ENCODE measurements at places on chromosomes 16 and 17.

DNA sequence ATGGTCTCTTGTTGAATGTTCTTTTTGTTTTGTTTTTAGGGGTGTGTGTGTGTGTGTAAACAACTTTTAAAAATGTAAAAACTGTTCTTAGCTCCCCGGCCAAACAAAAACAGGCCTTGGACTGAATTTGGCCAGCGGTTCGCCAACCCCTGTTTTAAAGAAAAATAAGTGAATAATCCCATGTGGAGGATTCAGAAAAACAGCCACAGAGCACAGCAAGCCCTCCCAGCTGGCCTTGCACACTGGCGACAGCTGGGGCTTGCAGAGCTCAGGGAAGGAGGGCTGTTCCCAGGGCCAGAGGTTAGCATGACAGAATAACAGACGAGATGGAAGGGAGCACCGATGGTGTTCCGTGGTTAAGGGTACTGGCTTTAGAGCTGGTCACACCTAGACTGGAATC is 39.0 kb downstream of the EMP2 start:
- no peak for DNase-seq

DNA sequence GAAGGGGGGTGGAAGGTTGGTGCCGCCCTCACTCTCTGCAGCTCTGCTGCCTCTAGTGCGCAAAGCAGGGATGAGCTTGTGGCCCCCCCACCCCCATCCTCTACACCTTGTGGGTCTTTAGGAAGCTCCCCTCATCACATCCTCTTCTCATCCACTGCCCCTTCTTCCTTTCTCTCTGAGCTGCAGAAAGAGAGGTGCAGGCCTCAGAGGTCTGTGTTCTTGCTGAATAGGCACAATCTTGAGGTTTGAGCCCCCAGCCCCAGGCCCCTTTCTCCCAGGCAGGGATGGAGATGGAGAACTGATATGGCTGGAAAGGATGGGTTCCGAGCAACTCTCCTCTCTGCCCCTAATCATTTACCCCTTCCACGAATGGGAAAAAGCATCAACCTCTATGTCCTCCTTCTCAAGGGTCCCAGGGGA is 2.6 kb downstream of the CACNA1G start:
- no peak for DNase-seq

DNA sequence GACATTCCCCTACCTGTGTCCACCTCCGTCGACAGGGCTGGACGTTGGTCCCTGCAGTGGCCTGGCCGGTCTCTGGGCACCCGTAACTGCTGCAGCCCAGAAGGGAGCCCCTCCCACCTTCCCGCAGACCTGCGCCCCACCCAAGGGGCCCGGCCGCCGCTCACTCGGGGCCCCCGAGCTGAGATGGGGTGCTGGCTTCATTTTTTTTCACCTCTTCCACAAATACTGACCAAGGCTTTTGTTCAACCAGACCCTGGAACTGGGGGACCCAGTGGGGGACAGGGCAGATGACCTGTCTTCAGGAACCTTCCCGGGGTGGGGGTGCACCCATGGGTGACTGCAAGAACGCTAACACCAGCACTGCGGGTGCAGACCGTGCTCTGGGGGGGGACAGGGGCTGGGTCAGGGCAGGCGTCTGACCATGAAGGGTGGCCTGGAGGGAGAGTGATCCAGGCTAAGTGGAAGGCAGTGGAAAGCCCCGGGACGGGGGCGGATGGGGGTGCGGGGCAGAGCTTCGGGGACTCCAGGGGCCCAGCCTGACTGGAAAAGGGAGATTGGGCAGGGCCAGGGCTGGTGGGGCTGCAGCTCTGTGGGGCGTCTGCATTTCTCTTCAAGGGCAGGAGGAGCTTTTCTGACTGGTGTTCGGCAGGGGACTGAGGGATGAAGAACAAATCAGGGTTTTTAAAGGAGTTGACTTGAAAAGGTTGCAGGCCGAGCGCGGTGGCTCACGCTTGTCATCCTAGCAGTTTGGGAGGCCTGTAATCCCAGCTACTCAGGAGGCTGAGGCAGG is 42.3 kb downstream of the SLC7A5 start:
- DNase-seq = no peak

- DNase-seq = no peak
Measured at GRCh38 chr17:82334622-82335394, 1.2 kb upstream of the SECTM1 start.

GRCh38 chr17:41919840-41920579 is 1.3 kb upstream of the ACLY start:
- no peak for DNase-seq

- DNase-seq = no peak
Measured at GRCh38 chr17:80327518-80327917, 66.9 kb downstream of the RNF213 start.

DNA sequence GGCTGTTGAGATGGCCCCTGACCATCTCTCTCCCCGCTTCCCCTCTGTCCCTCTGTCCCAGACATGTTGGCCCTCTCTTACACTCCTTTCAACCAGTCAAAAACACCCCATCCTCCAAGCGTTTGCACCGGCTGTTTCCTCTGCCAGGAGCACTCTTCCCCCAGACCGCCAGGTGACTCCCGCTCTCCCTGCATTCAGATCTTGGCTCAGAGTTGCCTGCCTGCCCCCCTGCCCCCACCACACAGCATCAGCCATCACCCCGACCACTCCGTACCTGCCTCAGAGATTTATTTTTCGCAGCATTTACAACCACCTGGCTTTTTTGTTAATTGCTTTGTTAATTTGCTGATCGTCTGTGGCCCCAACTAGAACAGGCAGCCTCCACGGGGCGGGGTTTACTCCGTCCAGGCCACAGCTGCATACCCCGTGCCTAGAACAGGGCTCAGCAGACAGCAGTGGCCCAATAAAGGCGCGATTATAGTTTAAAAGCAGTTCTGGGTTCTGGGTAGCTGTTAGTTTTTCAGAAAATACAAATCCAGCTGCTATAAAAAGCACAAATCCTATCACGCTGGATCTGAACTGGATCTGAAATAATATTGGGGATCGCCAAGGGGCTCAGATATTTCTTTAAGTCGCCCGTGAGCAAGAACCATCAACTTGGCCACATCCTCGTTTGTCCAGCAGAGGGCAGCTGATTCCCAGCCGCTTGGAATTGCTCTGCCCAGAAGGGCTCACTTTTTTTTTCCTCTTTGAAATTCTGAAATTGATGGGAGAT is 173.6 kb downstream of the IRF8 start:
- DNase-seq = peak; percentile 56

DNA sequence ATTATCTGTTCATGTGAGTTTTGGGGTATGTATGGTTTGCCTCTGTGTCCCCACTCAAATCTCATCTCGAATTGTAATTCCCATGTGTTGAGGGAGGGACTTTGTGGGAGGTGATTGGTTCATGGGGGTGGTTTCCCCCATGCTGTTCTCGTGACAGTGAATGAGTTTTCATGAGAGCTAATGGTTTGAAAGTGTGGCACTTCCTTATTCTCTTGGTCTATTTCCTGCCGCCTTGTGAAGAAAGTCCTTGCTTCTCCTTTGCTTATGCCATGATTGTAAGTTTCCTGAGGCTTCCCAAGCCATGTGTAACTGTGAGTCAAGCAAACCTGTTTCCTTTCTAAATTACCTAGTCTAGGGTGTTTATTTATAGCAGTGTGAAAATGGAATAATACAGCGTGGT is 128.1 kb upstream of the HS3ST4 start:
- no peak for DNase-seq

GRCh38 chr17:17164676-17165075 is 41.5 kb downstream of the PLD6 start:
- no peak for DNase-seq

DNA sequence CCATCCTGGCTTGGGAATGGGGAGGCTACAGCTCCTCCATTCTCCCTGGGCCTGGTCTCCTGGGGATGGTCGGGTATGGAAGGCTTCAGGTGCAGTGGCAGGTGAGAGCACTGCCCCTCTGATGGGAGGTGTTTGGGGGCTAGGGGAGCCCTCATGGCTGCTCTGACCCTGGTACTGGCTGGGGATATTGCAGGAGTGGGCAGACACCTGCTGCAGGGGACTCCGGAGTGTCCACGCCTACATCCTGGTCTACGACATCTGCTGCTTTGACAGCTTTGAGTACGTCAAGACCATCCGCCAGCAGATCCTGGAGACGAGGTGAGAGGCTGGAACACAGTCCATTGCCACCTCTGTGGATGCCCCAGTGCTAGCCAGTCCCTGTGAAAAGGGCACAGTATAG is 8.8 kb downstream of the RASL10B start:
- DNase-seq = no peak

- DNase-seq = no peak
Measured at GRCh38 chr16:30775131-30775391, 11.9 kb downstream of the ZNF629 start.

GRCh38 chr17:29596811-29597210 is 3.9 kb downstream of the ANKRD13B start:
- no peak for DNase-seq

- peak; percentile 43 for DNase-seq
Measured at GRCh38 chr17:68613739-68614298, 12.7 kb upstream of the FAM20A start.

GRCh38 chr17:41308251-41308917 is 725 bp downstream of the KRTAP16-1 start:
- DNase-seq = no peak

DNA sequence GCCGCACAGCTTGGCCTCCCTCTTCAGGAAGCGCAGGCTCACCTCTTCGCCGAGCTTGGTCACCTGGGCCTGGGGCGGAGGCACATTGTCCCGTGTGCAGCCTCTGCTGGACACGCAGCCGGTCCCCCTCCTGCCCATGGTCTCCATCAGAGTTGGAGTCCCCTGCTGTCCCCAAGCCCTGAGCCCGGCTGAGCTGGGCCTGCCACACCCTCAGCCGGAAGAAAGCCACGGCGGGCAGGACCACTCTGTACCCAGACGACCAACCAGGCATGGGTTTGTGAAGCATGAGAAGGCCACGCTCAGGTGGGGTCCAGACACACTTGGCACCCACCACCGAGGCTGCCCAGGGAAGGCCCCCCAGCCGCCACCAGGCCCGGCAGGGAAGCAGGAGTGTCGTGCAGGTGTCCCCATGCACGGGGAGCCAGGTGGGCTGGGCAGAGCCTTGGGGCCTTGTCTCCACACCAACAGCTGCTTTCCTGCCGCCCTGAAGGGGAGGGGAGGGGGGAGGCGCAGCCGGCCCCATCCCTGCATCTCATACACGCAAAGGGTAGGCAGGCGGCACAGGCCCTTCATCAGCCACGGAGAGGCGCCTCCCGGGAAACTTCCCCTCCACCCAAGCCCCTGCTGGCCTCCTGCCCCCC is 5.2 kb downstream of the CCDC154 start:
- no peak for DNase-seq

DNA sequence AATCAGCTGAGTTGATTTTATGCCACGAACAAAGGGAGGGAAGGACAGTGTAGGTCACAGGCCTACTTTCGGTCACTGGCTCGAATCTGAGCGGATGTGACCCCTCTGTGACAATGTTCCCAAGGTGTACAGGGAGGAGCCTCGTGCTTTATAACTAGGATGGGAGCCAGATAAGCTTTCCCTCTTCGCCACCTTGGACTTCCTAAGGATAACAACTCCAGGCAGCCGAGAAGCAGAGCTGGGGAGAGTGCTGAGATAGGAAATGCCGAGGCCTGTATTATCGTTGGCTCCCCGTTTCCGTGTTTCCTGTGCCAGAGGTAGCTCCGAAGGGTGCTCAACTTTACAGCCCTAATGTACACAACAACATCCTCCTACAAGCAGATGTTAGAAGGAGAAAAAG is 217.8 kb upstream of the IRX3 start:
- DNase-seq = no peak

- DNase-seq = peak; percentile 67
Measured at GRCh38 chr17:43766413-43767052, 7.9 kb upstream of the SOST start.

DNA sequence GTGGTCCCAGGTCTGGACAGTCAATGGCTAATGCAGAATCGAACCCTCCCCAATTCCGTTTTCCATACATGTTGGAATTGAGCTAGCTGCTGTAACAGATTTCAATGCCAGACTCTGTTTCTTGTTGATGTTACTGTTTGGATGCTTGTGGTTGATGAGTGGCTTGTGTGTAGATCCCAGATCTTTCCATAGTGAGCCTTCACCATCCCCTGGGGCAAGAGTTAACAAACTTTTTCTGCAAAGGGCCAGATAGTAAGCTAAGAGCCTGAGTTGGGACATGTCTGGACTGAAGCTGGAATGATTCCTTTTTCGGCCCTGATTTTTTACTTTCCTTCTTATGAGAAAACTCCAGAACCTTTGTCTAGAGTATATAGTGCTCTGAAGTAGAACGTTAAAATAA is 296.3 kb downstream of the CPPED1 start:
- DNase-seq = no peak

GRCh38 chr16:3007059-3007956 is 5.4 kb upstream of the CLDN9 start:
- DNase-seq = no peak

DNA sequence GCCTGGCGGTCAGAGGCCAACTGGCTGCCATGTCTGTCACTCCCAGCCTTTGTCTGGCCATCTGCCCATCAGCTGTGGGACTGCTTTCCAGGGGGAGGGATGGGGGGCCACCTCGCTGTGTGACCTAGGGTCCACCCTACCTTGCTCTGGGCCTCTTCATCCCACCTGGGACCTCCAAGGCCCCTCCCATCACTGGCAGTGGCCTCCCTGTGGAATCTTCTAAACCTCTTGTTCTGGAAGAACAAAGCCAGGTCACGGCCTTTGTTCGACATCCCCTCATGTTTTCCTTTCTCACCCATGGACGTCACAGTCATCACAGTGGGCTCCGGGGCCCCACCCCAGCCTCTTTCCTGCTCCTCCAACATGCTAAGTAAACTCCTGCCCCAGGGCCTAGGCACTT is 24.0 kb downstream of the SPNS2 start:
- no peak for DNase-seq

- DNase-seq = no peak
Measured at GRCh38 chr17:62592341-62593099, 35.0 kb upstream of the MRC2 start.

GRCh38 chr17:45364531-45365390 is 47.9 kb upstream of the MAP3K14 start:
- no peak for DNase-seq

- no peak for DNase-seq
Measured at GRCh38 chr17:61465550-61466237, 13.5 kb downstream of the TBX4 start.

Data from SK-N-DZ (cell line).